ENCODE measurements at places on chromosomes 6 and 20.

GRCh38 chr6:80249897-80250296 lies 143.4 kb downstream of the BCKDHB start:
- DNase-seq: no peak

DNA sequence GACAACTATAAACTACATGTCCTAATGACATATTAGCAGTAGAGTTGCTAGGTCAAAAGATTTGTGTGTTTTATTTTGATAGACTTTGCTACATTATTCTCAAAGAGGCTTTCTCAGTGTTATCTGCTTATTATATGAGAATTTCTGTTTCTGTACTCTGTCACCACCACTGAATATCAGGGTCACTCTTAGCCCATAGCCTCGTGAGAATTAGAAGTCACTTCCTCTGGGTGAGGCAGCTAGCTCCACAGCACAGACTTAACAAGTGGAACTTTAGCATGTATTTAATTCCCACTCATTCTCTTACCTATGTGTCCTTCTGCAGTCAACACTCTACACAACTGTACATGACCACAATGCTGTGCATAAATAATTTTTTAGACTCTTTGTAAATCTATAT lies 6.7 kb downstream of the PHACTR2 start:
- DNase-seq: no peak

DNA sequence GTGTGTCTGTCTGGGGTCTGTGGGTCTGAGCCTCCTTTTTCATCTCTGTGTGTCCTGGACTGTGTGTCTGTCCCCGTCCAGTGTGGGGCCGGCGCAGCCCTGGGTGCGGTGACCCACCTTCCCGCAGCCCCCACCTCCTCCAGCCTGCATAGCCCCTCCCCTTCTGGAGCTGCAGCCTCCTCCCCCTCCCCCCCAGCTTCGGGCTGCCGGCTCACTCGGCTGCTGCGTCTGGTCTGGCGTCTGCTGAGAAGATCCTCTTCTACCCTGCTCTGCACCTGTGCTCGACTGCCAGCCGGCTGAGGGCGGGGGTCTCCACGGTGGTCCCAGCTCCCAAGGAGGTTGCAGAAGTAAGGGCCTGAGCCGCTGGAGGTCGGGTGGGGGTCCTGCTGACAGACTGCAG lies 7.6 kb upstream of the LKAAEAR1 start:
- DNase-seq: no peak

DNA sequence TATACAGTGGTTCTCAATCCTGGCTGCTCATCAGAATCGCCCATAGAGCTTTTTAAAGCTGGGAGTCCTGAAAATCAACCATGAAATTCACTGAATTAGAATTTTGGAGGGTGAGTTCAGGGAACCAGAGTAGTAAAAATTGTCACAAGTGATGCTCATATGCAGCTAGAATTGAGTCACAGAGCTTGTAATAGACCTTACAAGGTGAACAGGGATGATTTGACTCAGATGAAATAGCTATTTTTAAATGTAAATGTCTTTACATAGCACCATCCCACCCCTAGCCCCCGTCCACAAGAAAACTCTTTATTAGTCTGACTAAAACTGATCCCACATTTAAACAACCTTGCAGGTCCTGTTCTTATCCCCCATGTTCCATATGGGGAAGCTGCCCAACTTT lies 531.7 kb downstream of the LMBRD1 start:
- DNase-seq: no peak

- DNase-seq: no peak
These were observed 620.2 kb downstream of the QKI start for GRCh38 chr6:164034602-164035140.

GRCh38 chr6:37818536-37819176 lies 871 bp upstream of the ZFAND3 start:
- DNase-seq: peak; percentile 99

DNA sequence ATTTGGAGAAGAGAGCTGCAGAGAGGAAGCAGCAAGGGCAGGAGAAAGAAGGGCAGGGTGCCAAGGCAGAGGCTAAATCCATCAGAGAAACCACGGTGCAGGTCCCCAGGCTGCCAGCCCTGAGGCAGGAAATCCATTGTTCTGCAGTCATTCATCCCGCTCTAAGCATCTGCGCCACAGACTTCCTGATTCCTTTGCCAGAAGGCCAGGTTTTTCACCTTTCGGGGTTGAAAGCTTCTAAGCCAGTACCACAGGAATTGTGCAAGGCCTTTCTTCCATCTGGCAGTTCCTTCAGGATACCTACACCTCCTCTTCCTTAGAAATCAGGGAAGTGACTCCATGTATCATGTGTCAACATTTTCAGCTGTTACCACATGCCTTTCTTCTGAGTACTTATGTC lies 45.6 kb downstream of the ADGRF5 start:
- peak; percentile 53 for DNase-seq

DNA sequence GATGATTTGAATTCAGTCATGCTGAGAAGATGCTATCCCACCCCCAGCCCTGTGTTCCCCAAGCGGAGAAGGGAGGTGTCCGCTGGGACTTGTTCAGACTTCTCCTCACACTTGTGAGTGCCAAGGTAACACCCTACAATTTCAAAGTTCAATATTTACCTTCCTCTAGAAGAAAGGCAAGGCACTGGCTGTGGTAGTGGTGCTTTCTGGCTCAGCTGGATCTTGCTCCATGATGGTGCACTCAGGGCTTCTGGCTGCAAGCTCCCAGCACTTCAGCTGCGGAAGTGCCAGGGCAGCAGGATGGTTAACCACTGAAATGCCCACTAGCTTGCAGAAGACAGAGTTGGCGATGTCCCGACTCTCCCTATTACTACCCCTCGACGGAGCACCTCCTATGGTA lies 135.4 kb downstream of the MTFR2 start:
- DNase-seq: peak; percentile 34

- DNase-seq: no peak
These were observed 32.1 kb upstream of the RAB23 start for GRCh38 chr6:57254055-57254717.

DNA sequence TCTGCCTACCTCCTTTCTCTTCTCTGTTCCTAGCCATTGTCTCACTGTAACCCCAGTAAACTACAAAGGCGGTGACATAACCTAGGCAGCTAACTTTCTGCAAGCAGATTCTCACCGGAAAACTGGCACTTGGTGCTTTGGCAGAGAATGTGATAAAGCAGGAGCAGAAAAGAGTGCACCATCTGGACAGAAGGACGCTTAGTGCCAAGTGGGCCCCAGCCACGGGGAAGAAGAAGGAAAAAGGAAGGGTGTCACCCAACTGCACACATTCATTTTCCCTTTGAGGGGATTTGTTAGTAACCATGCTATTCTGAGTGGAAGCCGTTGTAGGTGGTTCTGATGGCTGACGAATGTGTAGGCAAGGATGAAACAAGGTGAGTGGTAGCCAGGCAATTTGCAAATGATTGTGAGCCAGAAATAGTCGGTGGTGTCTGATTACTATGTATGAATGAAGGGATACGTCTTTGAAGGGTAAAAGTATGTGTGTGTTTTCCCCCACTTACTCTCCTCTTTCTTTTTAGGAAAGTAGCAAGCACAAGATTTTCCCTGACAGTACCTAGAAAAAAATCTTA lies 148.3 kb upstream of the STXBP5 start:
- no peak for DNase-seq

GRCh38 chr6:159035891-159036290 lies 8.9 kb downstream of the TAGAP start:
- no peak for DNase-seq

DNA sequence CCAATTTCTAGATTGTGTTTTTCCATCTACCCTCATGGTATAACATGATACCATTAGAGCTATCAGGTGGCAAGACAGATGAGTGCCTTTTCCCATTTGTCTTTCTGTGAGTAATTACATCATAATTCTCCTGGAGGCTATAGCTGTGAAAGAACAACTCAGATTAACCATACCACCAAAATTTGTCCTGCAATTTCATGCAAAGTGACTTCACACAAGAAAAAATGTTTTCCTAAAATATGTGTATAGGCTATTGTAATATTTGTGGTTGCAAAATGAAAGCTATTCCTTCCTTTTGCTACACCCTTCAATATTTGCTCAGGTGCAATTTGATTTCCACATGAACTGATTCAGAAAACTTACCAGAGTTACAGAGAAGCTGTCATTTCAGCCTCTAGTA lies 547.7 kb upstream of the ID4 start:
- DNase-seq: no peak

- peak; percentile 92 for DNase-seq
These were observed 940 bp upstream of the ADRM1 start for GRCh38 chr20:62301773-62302340.

- DNase-seq: no peak
These were observed 89.0 kb upstream of the CCDC167 start for GRCh38 chr6:37588735-37589108.

DNA sequence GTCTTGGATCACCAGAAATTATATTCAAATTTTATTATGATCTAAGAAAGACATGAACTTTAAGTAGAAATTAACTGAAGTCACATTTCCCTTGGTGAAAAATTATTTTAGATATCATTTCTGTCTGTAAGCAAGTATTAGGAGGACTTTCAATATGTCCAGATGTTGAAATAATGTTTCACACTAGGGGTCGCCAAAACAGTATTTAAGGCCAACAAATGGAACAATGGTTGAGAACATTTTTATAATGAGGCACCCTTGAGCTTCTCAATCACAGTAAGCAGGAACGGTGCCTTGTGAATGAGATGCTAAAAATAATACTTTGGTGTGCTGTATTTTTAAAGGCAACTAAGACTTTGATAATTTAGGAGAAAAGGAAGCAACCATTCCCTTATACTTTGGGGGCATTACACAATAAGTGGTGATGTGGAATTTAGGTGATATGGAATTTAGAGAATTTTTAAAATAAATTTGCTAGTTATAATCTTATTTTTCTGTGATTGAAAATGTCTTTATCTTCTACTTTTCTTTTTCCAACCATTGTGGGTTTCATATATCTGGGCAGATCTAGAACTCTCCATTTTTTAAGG lies 9.6 kb upstream of the SF3B5 start:
- peak; percentile 14 for DNase-seq

DNA sequence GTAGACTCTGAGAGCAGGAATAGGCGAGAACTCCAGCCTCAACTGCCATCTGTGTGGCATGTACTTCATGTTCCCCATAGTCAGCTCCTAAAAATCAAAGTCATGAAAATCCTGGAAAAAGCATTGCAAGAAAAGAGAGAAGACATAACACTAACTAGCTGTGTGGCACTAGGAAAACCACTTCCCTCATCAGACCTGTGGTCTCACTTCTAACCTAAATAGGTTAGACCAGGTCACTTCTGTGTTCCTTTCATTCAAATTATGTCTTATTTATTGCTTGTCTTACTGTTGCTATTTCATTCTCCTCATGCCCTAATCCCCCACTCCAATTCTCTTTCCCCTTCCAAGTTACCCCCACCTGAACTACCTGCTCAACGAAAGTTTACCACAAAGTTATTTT lies 70.2 kb downstream of the TNFRSF21 start:
- DNase-seq: no peak

DNA sequence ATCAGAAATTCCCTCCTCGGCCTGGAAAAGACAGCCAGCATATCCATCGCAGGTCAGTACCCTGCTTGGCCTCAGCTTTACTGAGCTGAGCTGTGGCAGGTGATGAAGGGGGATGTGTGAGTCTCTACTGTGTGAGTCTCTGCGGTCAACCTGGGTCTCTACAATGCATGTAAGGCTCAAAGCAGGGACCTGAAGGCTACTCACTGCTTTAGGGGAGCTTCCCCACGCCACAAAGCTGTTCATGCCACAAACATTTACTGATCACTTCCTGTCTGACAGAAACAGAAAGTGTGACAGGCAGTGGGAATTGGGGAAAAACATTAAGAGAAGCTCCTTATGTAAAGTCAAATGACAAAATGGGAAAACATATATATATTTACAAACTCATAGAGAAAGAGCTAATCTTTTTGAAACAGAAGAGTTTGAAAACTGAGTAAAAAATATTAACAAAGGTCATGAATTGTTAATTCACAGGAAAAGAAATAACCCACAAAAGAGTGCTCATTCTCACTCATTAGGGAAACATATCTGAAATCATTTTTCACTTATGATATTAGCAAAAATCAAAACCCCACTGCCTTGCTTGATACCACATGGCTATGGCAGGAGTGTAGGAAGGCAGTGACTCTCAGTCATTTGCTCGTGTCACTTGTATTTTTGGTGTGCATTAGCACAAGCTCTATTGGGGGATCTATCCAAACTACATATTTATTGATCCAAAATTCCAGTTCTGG lies 5.8 kb downstream of the BTN3A3 start:
- DNase-seq: no peak

DNA sequence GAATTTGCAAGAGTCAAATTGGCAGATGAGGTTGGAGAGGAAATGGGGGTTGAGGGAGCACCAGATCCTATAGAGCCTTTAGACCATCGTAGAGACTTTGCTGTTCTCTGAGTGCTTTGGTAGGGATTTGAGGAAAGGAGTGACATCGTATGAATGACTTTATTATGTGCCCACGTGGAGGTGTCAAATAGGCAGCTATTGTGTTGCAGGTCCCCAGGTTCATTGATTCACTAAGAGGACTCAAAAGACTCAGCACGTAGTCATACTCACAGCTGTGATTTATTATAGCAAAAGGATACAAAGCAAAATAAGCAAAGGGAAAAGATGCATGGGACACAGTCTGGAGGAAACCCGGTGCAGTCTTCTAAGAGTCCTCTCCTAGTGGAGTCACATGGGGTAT lies 2.2 kb downstream of the MTRES1 start:
- DNase-seq: no peak

GRCh38 chr20:53448875-53449274 lies 144.8 kb downstream of the ZNF217 start:
- DNase-seq: no peak

- DNase-seq: no peak
These were observed 117.6 kb downstream of the PERP start for GRCh38 chr6:137989664-137990063.

- DNase-seq: no peak
These were observed 64.8 kb downstream of the SYNJ2 start for GRCh38 chr6:158046201-158047126.

DNA sequence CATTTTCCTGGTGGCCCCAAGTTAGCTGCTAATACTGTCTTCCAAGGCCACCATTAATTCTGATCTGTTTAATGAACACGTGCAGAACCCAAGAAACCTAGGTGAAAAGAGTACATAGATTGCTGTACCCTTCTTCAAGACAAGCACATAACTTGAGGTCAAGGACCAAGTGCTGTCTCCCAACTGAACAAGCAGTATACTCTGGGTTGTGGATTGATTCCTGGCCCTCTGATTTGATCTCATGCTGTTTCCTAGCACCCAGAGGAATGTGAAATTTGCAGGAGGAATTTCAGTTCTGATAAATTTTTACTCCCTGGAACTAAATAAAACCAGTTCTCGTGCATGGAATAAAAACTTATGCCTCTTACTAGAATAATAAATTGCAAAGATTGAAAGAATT lies 75.6 kb downstream of the MTFR2 start:
- no peak for DNase-seq

Measured in NCI-H510A treated with DMSO at 0.1 percent for 48 hours (cell line).